T-helper 22 cell (primary cell): ENCODE measurements at places on chromosomes 2 and 18.

- no peak for DNase-seq
Observed at GRCh38 chr2:172765662-172766061, 30.0 kb downstream of the RAPGEF4 start.

DNA sequence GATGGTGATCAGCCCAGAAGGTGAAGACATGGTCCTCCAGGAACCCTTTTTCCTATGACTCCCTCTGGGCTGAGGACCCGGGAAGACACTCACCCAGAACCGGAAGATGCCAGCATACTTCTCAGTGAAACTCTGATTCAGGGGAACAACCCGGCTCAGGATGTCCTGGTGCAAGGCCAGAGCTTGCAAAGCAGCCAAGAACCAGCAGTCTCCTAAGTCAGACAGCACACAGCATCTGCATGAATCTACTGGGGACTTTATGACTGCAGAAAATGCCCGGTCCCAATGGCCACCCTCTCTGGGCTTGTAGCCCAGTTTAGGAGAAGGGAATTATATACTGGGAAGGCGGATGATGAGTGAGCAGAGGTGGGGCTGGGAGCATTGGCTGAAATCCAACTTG is 15.3 kb downstream of the CAPN14 start:
- no peak for DNase-seq

- DNase-seq: no peak
Observed at GRCh38 chr2:71640489-71640888, 187.1 kb downstream of the DYSF start.

GRCh38 chr2:200765139-200765951 is 46.4 kb upstream of the BZW1 start:
- DNase-seq: no peak

GRCh38 chr18:79624356-79625170 is 55.0 kb upstream of the CTDP1 start:
- no peak for DNase-seq

DNA sequence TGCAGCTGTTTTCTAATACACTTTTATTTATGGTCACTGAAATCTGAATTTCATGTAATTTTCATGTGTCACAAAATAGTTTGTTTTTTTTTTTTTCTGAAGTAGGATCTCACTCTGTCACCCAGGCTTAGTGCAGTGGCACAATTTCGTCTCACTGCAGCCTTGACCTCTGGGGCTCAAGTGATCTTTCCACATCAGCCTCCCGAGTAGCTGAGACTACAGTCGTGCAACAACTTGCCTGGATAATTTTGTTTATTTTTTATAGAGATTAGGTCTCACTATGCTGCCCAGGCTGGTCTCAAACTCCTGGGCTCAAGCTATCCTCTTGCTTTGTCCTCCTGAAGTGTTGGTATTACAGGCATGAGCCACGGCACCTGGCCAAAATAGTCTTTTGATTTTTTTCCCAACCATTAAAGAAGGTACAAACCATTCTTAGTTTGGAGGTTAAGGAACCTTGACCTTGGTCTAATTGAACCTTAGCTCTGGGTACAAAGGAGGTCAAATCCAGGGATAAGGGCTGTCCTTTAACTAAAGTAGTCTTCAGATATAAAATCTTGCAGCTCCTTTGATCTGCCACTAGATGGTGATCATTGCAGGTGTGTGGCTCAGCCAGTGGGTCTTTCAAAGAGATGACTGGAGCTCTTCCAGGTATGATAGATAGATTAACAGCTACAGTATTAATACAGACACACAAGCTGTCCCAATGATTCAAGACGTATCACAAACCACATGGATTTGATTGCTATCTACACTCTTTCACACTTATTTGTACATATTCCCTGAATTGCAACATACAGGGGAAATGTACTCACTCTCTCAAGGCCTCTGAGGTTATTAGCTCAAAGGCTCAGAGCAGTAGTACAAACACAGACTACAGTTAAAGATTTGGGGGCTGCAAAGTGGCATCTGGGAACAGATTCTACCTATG is 4.7 kb upstream of the KRCC1 start:
- no peak for DNase-seq

DNA sequence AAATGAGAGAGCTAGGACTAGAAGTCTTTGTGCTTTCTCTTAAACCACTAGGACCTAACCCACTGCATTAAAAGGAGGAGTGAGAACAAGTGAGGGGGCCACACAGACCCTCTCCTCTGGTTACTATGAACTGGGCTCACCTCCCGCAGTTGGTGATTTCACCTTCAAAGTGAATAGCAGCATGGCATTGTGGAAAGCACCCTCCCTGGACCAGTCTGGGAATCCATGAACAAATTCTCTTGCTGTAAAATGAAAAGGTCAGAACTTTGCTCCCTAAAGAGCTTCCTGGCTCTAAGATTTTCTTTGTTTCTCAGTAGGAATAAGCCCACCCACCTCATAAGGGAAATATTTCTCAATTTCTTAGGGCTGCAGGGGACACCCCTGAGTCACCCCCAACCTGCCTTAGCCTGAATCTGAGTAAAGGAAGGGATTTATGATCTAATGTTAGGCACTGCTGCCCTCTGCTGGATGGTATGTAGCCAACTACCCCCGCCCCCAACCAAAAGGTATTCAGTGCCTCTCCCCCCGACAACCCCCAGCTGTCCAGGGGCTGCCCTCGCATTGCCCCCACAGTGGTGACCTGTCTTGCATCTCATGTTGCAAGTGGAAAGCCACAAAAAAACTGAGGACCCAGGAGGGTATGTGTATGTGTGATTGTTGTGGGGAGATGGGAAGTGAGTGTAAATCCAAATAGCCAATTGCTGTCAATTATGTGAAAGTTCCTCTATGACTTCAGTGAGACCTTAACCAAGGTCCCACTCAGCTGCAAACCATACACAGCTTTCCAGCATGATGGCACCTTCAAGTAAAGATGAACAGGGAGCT is 230.9 kb upstream of the SLC14A2 start:
- DNase-seq: no peak

DNA sequence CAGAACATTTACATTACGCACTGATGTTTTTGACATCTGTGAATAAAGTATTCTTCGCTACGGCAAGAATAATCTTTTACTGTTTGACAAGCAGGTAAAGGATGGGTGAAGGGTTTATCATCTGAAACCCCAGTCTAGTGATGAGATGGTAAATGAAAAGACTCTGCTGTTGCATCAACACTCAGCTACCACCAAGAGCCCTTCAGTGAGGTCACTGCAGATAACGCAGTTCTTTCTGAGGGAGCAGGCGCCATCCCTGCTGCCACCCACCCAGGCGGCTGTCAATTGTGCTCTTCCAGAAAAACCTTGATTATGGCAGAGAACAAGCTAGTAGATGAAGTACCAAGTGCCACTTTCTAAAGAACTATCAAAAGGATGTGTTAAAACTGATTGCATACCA is 58.7 kb downstream of the ABCG8 start:
- no peak for DNase-seq

- no peak for DNase-seq
Observed at GRCh38 chr2:134839649-134840048, 1.2 kb downstream of the ACMSD start.

- DNase-seq: no peak
Observed at GRCh38 chr2:118054213-118055008, 33.9 kb upstream of the INSIG2 start.

- DNase-seq: no peak
Observed at GRCh38 chr2:175937216-175937615, 64.9 kb downstream of the LNPK start.

- no peak for DNase-seq
Observed at GRCh38 chr18:58557008-58557435, 71.9 kb downstream of the ALPK2 start.

- no peak for DNase-seq
Observed at GRCh38 chr2:224038049-224038829, 847 bp downstream of the SERPINE2 start.

GRCh38 chr2:14557111-14557510 is 75.4 kb upstream of the LRATD1 start:
- DNase-seq: no peak

- DNase-seq: no peak
Observed at GRCh38 chr2:158130832-158131473, 29.3 kb downstream of the UPP2 start.

GRCh38 chr18:7393080-7393479 is 162.2 kb downstream of the LRRC30 start:
- DNase-seq: no peak

- DNase-seq: no peak
Observed at GRCh38 chr2:18171191-18172139, 293.0 kb downstream of the KCNS3 start.

GRCh38 chr18:49723648-49724180 is 89.6 kb downstream of the ACAA2 start:
- no peak for DNase-seq

GRCh38 chr2:46548103-46548486 is 68.7 kb downstream of the TMEM247 start:
- no peak for DNase-seq

DNA sequence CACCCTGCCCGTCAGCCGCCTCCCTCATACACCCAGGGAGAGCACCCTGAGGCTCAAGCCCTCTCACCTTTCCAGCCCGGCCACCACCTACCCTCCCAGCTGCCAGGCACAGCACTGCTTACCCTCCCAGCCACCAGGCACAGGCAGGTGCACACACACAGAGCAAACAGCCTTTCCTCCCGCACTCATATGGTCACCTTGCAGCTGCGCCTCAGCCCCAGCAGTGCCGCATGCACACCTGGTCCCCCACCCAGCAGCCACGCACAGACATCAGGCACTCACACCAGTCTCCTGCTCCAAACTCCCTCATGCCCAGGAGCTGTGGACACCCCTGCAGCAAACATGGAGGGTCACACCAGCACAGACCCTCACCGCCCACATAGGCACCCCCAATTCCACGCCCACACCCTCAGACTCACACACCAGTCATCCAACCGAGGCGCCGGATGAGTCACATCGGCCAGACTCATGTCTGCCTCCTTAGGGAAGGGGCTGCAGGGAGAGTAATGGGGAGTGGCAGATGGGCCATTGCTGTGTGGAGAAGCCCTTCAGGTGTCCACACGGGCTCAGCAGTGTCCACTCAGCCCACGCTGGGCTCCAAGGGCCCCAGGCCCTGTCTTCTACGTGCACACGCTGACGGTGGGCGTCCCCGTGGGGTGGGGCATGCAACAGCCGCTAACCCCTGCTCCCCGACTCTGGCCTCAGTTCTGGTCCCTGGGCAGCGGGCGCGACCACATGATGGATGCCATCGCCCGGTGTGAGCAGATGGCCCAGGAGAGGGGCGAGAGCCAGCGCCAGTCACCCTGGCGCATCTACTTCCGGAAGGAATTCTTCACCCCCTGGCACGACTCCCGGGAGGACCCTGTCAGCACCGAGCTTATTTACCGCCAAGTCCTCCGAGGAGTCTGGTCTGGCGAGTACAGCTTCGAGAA is 22.3 kb upstream of the GPR17 start:
- DNase-seq: no peak

- no peak for DNase-seq
Observed at GRCh38 chr2:188582211-188582610, 290.5 kb downstream of the GULP1 start.

- DNase-seq: no peak
Observed at GRCh38 chr2:216643986-216644659, 10.9 kb downstream of the IGFBP2 start.

DNA sequence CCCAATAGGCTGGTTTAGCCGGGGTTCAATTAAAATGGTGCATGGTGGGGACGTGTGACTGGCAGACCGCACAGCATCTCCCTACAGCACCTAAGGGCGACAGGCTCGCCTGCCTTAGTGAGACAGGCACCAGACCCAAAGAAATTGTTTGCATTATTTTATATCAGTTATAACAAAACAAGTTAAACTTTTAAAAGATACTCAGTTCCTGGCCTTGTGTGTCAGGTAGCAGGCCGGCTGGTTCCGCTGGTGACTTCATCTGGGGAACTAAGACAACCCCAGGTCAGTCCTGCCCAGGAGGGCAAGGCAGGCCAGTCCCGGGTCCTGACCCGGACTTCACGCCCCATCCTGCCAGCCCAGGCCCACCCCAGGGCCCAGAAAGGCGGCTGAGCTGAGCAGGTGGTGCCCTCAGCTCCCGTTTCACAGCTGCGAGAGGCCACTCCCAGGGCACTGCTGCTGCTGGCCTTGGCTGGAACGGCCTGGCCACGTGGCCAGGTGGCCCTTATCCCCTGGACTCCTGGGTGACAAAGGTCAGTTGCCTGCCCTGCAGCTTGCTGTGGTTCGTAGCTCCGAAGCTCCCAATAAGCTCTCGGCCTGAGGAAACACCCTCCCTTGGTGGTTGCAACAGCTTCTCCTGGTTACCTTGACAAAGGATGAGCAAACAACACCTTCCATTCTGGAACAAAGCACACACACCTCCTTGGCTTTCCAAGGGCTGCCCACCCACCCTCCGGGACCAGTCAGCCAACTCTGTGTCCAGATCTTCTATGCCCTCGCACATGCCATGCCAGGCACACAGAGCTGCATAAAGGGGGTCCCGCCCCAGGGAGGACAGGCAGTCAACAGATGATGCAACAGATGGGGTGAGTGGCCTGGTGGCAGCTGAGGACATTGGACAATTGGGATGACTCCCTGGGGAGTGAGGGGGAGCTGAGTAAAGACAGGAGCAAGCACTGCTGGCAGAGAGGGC is 11.3 kb upstream of the AGXT start:
- no peak for DNase-seq

DNA sequence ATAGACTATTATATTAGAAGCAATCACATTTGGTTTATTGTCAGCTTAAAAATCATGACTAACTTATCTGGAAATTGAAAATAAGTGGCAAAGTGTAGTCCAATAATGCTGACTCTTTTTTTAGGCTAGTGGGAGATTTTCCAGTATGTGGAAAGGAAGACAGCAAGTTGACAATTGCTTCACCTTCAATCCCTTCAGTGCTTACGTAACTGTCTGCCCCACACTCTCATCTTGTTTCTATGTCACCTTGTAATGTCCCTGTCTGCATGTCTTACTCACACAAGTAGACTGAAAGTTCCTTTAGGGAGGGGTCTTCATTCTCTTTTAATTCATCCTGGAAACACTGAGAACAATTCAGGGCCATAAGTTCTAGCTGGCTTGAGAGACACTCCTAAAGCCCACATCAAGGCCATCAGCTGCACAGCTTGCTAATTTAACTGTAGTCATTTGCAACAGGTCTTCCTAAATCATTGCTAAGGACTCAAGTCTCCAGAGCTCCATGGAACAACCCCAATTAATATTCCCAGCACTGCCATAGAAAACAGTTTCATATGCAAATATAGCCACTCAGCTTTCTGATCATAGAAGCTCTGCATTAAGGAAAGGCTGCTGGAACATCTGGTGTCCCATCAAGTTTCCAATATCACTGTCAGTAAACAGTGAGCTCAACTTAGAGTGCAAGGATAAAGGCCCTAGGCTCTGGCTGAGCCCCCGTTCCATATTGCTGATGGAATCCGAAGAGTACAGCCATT is 230.5 kb downstream of the ETAA1 start:
- DNase-seq: no peak

DNA sequence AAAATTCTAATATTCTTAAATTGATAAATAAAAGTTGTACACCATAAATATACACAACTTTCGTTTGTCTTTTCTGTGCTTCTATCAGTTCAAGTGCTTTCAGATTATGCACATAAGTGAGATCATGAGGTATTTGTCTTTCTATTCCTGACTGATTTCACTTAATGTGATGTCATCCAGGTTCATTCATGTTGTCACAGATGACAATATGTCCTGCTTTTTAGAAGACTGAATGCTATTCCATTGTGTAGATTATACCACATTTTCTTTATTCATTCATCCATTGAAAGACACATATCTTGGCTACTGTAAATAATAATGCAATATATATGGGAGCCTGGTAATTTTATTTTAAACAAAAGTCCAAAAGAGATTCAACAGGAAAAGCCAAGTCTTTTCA is 190.1 kb upstream of the ERBB4 start:
- no peak for DNase-seq

GRCh38 chr2:149666809-149667320 is 79.3 kb upstream of the MMADHC start:
- DNase-seq: no peak

- DNase-seq: no peak
Observed at GRCh38 chr18:73923866-73924265, 223.8 kb downstream of the FBXO15 start.
